ENCODE measurements at places on chromosomes 4 and X.

DNA sequence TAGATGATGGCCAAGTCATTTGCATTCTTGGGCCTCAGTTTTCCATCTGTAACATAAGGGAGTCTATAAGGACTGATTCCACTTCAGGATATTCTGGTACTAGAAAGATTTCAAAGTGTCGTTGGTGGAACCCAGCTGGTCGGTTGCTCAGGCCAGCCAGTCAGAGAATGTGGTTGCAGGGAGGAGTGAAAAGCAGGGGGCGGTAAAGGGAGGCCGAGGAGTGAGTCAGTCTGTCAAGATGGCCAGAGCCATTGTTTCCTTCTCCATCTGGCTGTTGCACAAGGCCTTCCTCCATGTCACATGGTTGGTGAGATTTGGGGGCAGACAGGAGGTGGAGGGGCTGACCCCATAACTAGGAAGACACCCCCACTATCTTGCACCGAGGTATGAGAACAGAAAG, 38.2 kb downstream of the STARD8 start:
- peak; percentile 1 for DNase-seq

- DNase-seq = no peak
Observed at GRCh38 chr4:106149026-106149425, 167.0 kb downstream of the TBCK start.

- DNase-seq = no peak
Observed at GRCh38 chr4:11198516-11199305, 230.0 kb downstream of the HS3ST1 start.

GRCh38 chrX:35101901-35102300, 159.3 kb downstream of the FAM47B start:
- DNase-seq = no peak

- no peak for DNase-seq
Observed at GRCh38 chr4:109172301-109172700, 130.2 kb downstream of the COL25A1 start.

DNA sequence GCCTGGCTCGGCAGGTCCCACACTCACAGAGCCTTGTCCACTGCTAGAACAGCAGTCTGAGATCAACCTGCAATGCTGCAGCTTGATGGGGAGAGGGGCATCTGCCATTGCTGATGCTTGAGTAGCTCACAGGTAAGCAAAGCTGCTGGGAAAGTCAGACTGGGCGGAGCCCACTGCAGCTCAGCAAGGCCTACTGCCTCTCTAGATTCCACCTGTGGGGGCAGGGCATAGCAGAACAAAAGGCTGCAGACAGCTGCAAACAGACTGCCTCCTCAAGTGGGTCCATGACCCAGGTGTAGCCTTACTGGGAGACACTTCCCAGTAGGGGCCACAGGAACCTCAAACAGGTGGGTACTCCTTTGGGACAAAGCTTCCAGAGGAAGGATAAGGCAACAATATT, 110.6 kb upstream of the ADAMTS3 start:
- DNase-seq = no peak

DNA sequence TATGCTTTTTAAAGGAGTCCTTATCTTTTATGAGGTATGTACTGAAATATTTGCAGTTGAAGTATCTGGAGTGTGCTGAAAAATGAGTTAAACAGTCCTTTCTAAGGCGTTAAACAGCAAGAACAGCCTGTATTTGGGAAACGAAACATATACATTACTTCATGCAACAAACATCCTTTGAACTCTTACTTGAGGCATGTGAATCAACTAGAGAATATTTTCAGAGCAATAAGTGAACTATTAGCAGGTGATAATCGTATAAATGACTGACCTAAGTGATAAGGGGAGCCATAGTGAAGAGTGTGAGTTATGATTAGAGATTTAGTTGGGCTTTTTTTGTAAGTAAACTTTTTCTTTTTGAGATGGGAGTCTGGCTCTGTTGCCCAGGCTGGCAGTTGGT, 45.9 kb upstream of the RHOH start:
- DNase-seq = no peak

GRCh38 chr4:114827651-114828050, 229.0 kb downstream of the UGT8 start:
- DNase-seq = no peak

GRCh38 chr4:165905405-165906027, 32.5 kb downstream of the TLL1 start:
- DNase-seq = no peak

DNA sequence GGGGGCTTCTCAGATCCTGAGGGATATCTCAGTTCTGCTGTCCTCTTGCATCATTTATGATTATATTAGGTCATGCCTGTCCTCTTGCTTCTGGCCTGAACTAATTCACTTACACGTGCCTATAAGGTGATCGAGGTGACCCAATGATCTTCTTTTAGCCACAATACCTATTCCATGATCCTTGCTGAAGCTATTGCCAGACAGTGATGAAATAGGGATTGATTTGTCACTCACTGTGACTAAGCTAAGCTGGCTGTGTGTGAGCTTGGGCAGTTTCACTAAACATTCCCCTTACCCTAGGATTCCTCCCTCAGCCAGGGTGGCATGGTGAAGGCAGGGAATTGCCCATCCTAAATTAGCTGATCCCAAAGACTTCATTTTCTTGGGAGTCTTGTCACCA, 19.0 kb downstream of the HADH start:
- DNase-seq = no peak

- no peak for DNase-seq
Observed at GRCh38 chr4:84952004-84952403, 14.5 kb downstream of the WDFY3 start.

- no peak for DNase-seq
Observed at GRCh38 chr4:146577111-146577510, 55.4 kb upstream of the SLC10A7 start.

GRCh38 chr4:163474027-163474426, 473 bp upstream of the TKTL2 start:
- DNase-seq = no peak

- DNase-seq = no peak
Observed at GRCh38 chr4:77599378-77599777, 6.2 kb upstream of the CXCL13 start.

DNA sequence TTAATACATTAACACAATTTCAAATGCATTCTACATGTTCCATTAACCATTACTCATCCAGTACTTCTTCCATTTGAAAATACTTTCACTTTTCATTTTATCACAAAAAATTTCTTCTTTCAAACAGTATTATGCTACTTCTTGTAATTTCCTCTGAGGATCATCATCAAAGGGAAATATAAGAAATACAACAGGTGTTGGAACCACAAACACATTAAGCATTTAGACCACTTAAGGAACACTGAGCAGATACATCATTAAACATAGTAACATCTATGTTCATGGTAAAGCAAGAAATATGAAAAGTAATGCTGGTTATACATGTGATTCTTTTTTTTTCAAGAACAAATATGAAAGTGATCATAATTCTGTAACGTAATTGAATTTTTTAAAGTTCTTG, 2207.0 kb downstream of the ARAP2 start:
- no peak for DNase-seq

GRCh38 chr4:177809791-177810190, 367.6 kb upstream of the AGA start:
- DNase-seq = no peak

GRCh38 chr4:13836946-13837912, 209.7 kb upstream of the BOD1L1 start:
- no peak for DNase-seq

- DNase-seq = no peak
Observed at GRCh38 chr4:26780539-26780938, 80.1 kb upstream of the STIM2 start.

DNA sequence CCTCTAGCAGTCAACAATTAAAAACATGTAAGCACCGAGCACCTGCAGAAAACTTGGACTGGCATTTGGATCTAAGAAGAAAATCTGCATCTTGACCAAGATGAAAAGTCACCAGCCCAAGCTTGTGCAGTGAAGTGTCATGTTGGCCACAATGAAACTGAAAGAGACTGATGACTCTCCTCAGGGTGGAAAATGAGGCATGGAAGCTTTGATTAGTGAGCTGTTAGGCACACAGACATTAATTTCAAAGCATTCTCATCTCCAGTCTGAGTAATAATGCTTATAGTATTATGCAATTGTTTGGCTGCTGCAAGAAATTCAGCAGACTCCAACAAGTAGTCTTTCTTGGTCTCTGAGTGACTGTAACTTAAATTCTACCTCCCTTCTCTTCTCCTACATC, 150.1 kb downstream of the AR start:
- no peak for DNase-seq

DNA sequence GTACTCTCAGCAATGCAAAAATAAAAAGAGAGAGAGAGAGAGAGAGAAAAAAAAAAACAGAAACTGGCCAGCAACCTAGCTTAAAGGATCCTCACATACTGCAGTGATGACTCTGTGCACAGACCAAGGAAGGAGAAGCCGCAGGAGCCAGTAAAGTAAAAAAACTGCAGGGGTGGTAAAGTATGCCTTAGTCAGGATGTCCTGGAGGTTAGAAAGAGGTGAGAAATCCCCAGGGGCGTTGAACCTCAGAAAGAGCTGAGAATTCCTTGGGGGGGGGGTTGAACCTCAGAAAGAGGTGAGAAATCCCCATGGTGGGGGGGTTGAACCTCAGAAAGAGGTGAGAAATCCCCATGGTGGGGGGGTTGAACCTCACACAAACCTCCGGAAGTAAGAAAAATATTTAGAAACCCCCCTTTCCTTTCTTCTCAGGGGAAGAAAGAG, 48.0 kb downstream of the MAGEA9 start:
- no peak for DNase-seq

- DNase-seq = no peak
Observed at GRCh38 chr4:22515888-22516541, at the start of gene ADGRA3. Gene ADGRA3, minus strand, starts transcription at chr4:22516066. Its CDS starts 282 bp downstream, at chr4:22515784.

DNA sequence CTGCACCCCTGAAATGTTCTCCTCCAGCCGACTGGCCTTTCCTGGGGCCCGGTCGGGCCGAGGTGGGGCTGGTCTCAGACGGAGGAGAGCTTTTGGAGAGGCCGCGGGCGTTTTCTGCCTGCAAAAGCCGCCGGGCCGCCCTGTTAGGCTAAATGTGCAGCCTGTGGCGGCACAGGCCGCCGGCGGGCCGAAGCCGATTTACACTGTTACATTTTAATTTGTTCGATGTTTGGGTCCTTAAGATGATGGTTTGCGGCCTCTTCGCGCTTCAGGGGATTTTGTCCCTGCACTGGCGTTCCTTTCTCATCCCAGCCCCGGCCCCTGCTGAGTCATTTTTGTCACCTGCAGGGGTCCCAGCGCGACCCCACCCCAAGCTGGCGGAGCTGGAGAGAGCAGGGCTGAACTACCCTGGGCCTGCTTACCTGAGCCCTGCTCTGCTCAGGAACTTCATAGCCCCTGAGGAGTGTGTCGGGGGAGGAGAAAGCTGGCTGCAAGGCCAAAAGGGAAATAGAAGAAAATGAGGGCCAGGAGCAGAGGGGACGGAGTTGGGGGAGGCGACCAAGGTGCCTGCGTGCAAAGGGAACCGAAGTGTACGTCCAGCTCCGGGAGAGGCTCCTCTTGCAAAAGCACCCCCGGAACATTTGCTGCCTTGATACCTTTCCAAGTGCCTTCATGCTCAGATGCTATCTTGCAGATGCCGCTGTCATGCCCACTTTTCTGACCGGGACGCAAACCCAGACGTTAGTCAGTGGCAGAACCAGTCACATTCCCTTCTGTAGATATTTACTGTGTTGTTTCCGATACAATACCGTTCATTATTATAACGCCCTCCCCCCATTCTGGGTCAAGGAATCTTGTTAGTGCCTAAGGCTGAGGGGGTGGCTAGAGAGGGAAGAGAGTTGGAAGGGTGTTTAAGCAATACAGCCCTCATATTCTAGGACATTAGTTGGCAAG, 977 bp upstream of the RBBP7 start:
- peak; percentile 33 for DNase-seq

- no peak for DNase-seq
Observed at GRCh38 chr4:158327525-158327924, 117.2 kb downstream of the TMEM144 start.

All from esophagus squamous epithelium (tissue), 5 donors.